ENCODE measurements at places on chromosomes 1 and 21.

- H3K27me3 ChIP-seq = peaks cover 21% of the 10 kb centered on the region
- H3K27ac ChIP-seq = no peak overlapping the region
- H3K4me1 ChIP-seq = no peaks in the 10 kb centered on the region
Observed at GRCh38 chr1:7912743-7913557, 27.7 kb downstream of the TNFRSF9 start.

GRCh38 chr21:38303300-38303699 is 46.5 kb downstream of the KCNJ15 start:
- no peaks in the 10 kb centered on the region for H3K27me3 ChIP-seq
- H3K27ac ChIP-seq = no peak overlapping the region
- no peaks in the 10 kb centered on the region for H3K36me3 ChIP-seq

- H3K36me3 ChIP-seq = peaks cover 67% of the 10 kb centered on the region
- no peak for DNase-seq
- no peak overlapping the region for H3K27ac ChIP-seq
- no peak overlapping the region for H3K4me3 ChIP-seq
- no peaks in the 10 kb centered on the region for H3K27me3 ChIP-seq
- H3K4me1 ChIP-seq = peaks cover 10% of the 10 kb centered on the region
Observed at GRCh38 chr1:55131218-55131617, 83.9 kb downstream of the USP24 start.

GRCh38 chr1:212623603-212624002 is 15.0 kb downstream of the ATF3 start:
- H3K27ac ChIP-seq = no peak overlapping the region
- no peak for DNase-seq
- no peaks in the 10 kb centered on the region for H3K4me1 ChIP-seq
- no peak overlapping the region for H3K4me3 ChIP-seq
- peaks cover 29% of the 10 kb centered on the region for H3K27me3 ChIP-seq

- no peaks in the 10 kb centered on the region for H3K4me1 ChIP-seq
- no peak overlapping the region for H3K27ac ChIP-seq
- no peak for DNase-seq
- no peaks in the 10 kb centered on the region for H3K36me3 ChIP-seq
Observed at GRCh38 chr1:157646144-157646543, 48.3 kb upstream of the FCRL4 start.

DNA sequence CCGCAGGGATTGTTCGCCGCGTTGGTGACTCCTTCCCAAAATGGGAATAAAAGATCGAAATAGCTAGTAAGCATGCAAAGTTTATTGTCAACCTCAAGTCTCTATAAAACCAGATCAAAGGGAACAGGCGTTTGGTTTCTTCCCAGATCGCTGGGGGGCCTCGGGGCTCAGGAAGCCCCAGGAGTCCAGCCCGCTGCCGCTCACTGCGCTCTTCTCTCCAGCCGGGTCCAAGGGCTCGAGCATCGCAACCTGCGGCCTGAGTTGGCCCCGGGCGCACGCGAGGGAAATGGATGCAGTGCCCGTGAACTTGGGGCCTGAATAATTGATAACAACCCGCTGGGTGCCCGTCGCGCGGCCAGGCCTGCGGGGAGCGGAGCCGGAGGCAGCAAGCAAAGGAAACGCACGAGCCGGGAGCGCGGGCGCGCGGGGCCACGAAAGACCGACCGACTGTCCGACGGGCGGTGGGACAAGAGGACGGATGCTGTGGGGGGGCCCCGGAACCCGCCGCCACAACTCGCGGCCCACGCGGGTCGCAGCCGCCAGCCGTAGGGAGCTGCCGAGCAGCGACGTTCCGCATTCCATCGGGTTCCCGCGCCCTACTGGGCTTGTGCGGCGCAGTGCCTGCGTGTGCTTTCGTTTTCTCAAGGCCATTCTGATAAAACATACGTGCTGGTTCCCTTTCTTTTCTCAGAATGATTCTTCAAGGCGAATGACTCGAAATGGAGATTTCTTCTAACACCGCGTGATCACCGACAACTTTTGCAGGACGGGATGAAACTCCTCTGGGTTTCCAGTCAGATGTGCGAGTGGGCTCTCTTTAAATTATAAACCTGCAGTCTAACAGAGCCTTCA is 14.0 kb upstream of the ALX3 start:
- peak overlapping the region; percentile 47 for H3K4me3 ChIP-seq
- no peak for DNase-seq
- H3K36me3 ChIP-seq = no peaks in the 10 kb centered on the region
- H3K27ac ChIP-seq = no peak overlapping the region

GRCh38 chr1:119735217-119735616 is 23.5 kb downstream of the PHGDH start:
- peaks cover 73% of the 10 kb centered on the region for H3K36me3 ChIP-seq
- no peaks in the 10 kb centered on the region for H3K27me3 ChIP-seq
- H3K4me1 ChIP-seq = peaks cover 1% of the 10 kb centered on the region
- DNase-seq = no peak

GRCh38 chr1:54945393-54945936 is 35.0 kb upstream of the TMEM61 start:
- no peaks in the 10 kb centered on the region for H3K27me3 ChIP-seq
- no peak overlapping the region for H3K4me3 ChIP-seq
- H3K36me3 ChIP-seq = no peaks in the 10 kb centered on the region
- H3K4me1 ChIP-seq = peaks cover 12% of the 10 kb centered on the region
- no peak overlapping the region for H3K27ac ChIP-seq

DNA sequence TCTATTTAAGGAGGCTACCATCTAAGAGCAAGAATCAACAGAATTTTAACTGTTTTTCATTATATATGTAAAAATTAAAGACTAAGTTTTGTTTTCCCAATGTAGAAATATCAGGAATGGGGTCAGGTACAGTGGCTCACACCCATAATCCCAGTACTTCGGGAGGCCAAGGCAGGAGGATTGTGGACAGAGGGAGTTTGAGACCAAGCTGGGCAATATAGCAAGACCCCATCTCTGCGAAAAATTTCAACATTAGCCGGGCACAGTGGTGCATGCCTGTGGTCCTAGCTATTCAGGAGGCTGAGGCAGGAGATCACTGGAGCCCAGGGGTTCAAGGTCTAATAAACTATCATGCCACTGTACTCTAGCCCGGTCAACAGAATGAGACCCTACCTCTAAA is 5.3 kb downstream of the LRRC40 start:
- peaks cover 21% of the 10 kb centered on the region for H3K4me1 ChIP-seq
- no peak overlapping the region for H3K27ac ChIP-seq
- DNase-seq = no peak
- no peak overlapping the region for H3K4me3 ChIP-seq
- H3K27me3 ChIP-seq = no peaks in the 10 kb centered on the region

DNA sequence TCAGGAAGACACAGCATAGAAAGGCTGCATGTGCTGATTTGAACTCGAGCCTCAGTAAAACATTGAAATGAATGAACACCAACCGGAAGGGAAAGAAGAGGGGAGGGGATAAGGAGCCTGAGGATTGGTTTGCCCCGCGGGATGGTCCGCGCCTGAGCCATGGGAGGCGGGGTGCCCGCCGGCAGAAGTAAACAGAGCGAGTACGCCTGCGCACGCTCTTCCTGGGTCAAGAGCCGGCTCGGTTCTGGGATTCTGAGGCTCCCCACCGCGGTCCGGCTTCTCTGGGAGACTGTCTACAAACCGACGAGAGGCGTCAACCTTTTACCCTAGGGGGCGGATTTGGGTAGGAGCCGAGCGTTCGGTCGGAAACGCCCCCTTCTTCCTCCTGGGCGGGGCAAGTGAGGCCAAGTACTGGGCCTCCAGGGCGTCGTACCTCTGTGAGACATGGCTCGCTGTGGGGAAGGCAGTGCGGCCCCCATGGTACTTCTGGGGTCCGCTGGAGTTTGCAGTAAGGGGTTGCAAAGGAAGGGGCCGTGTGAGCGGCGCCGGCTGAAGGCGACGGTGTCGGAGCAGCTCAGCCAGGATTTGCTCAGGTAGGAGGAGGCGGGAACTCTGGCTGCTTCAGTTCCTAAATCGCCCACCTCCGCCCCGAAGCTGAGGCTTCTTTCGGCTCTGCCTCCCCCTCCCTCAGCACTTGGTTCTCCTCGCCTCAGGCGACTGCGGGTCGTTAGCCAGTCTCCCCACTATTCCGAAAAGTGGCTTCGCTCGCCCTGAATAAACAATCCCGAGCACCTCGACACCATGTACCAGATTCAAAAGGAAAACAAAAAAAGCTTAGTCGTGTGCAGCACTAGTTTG is at the start of gene BTBD8:
TSS of gene BTBD8 (plus strand) at position 218 of the 858 bp plus-strand sequence. CDS start at position 445, 227 bp downstream.
- DNase-seq = peak; percentile 85
- peak within 1 kb of the TSS; percentile 79 for H3K27ac ChIP-seq
- H3K27me3 ChIP-seq = peaks cover under 1% of the 10 kb centered on the region
- H3K36me3 ChIP-seq = peaks cover 1% of the 10 kb centered on the region
- H3K4me3 ChIP-seq = peak within 1 kb of the TSS; percentile 96
- peaks cover 8% of the 10 kb centered on the region for H3K4me1 ChIP-seq

GRCh38 chr21:26599261-26599660 is 26.2 kb upstream of the CYYR1 start:
- no peak overlapping the region for H3K4me3 ChIP-seq
- no peaks in the 10 kb centered on the region for H3K4me1 ChIP-seq
- DNase-seq = no peak
- no peaks in the 10 kb centered on the region for H3K36me3 ChIP-seq
- H3K27me3 ChIP-seq = no peaks in the 10 kb centered on the region

GRCh38 chr21:32317726-32318125 is 19.1 kb downstream of the MRAP start:
- H3K27me3 ChIP-seq = no peaks in the 10 kb centered on the region
- no peak for DNase-seq
- H3K27ac ChIP-seq = no peak overlapping the region
- H3K4me1 ChIP-seq = no peaks in the 10 kb centered on the region
- H3K36me3 ChIP-seq = peaks cover 29% of the 10 kb centered on the region
- no peak overlapping the region for H3K4me3 ChIP-seq

DNA sequence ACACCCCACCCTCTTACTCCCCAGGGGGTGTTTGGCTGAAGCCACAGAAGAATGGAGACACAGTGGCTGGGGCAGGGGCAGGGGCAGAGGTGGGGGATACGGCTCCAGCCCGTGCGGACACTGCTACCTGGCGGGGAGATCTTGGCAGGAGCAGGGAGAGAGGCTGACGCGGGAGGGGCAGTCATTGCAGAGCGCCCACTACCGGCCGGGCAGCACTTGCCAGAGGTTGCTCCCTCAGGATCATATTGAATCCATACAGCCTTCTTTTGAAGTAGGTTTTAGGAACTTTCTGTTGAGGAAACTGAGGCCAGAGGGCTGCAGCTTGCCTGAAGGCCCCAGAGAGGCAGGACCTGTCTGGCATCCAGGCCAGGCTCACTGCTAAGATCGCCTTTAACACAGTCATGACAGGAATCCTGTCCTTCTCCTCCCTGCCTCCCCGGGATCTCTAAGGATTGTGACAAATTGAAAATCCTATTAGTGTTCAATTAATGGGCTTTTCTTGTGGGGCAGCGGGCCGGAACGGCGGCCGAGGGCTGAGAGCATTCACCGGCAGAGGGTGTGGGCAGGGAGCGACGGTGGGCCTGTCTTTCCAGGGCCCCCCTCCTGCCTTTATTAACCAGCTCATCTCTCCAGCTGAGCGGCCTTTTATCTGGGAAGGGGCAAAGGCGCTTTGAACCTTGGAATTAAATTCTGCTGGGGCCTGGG is 65.5 kb upstream of the WNT4 start:
- H3K27ac ChIP-seq = no peak overlapping the region
- peaks cover 85% of the 10 kb centered on the region for H3K27me3 ChIP-seq
- no peaks in the 10 kb centered on the region for H3K36me3 ChIP-seq
- H3K4me3 ChIP-seq = no peak overlapping the region

DNA sequence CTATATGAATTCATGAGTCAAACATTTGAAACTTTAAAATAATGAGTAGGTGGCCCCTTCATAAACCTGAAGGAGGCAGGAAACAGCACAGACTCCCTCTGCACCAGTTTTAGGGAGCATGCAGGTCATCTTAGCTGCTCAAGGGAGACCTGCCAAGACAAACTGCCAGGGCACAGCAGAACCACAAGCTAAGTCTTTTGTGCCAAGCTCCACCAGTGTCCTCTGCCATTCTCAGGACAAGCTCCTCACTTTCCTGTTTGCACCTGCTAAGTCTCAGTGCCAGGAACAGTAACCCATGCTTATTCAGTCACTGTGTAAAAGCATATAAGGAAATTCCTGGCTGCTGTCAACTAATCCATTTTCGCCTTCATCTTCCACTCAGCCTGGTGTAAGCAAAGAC is 368.9 kb downstream of the SEC16B start:
- DNase-seq = no peak
- no peaks in the 10 kb centered on the region for H3K36me3 ChIP-seq
- no peaks in the 10 kb centered on the region for H3K4me1 ChIP-seq
- no peak overlapping the region for H3K27ac ChIP-seq

- no peaks in the 10 kb centered on the region for H3K36me3 ChIP-seq
- H3K4me1 ChIP-seq = peaks cover 12% of the 10 kb centered on the region
- H3K27ac ChIP-seq = peak overlapping the region; percentile 32
Observed at GRCh38 chr21:45854690-45855247, 126.8 kb upstream of the COL6A1 start.

DNA sequence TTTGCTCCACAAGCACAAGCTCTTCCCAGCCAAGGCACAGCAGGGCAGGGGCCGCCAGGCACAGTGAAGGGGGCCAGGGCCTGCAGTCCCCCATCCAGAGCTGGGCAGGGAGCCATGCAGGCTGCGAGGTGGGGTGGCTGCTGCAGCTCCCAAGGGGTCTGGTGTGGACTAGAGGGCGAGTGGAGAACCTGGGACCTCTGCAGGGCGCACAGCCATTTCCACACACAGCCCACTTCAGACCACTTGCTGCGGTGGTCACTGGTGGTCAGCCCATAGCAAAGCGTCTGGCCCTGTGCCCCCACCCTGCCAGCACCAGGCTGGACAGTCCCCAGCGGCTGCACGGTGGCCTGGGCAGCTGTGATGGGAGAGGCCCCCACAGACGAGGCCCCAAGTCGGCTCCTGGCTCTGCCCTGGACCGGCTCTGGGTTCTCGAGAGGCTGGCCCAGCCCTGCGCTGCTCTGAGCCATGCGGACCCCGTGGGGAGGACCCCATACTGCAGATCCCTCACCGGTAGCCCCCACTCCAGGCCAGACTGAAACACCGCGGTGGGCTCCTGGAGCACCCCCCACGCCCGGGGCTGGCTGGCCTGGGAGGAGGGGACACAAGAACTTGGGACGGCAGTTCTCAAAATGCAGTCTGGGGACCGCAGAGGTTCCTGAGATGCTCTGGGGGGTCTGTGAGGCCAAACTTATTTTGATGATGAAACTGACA is 47.1 kb upstream of the COL6A2 start:
- no peaks in the 10 kb centered on the region for H3K27me3 ChIP-seq
- H3K36me3 ChIP-seq = no peaks in the 10 kb centered on the region
- H3K27ac ChIP-seq = no peak overlapping the region
- DNase-seq = peak; percentile 80
- no peak overlapping the region for H3K4me3 ChIP-seq

GRCh38 chr1:32716312-32717148 is 14.0 kb upstream of the SYNC start:
- H3K4me1 ChIP-seq = peaks cover 16% of the 10 kb centered on the region
- H3K4me3 ChIP-seq = no peak overlapping the region
- H3K27me3 ChIP-seq = no peaks in the 10 kb centered on the region
- no peak overlapping the region for H3K27ac ChIP-seq
- DNase-seq = no peak
- H3K36me3 ChIP-seq = no peaks in the 10 kb centered on the region

GRCh38 chr1:238710697-238711096 is 675.7 kb upstream of the CHRM3 start:
- no peak overlapping the region for H3K4me3 ChIP-seq
- no peak overlapping the region for H3K27ac ChIP-seq
- no peaks in the 10 kb centered on the region for H3K4me1 ChIP-seq
- no peak for DNase-seq
- H3K27me3 ChIP-seq = no peaks in the 10 kb centered on the region
- H3K36me3 ChIP-seq = no peaks in the 10 kb centered on the region

Measured in osteocyte (in vitro differentiated cells).